Germinal center (tissue), 1 donor: ENCODE measurements at places on chromosomes 7 and 10.

DNA sequence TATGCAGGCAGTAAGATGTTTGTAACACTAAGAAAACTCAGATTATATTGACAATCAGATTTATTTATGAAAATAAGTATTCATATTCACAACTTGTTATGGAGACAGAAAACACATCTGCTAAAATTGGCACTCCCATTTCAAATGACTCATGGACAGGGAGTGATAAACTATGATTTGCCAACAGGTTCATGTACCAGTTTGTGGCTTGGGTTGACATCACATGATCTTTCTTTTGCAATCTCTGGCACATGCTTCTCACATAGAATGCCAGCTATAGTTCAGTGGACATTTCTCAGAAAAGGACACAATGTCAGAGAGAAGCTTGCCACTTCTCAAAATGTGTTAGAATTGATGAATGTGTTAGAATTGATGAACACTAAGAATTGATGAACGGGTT lies 663.2 kb upstream of the ANKRD30A start:
- no peak for DNase-seq

- DNase-seq: no peak
These were observed 139.0 kb upstream of the MKLN1 start for GRCh38 chr7:131188367-131189339.

- no peak for DNase-seq
These were observed 216.7 kb downstream of the FOXP2 start for GRCh38 chr7:114631249-114631822.

- DNase-seq: no peak
These were observed 95.3 kb downstream of the PIP4K2A start for GRCh38 chr10:22619101-22619500.

DNA sequence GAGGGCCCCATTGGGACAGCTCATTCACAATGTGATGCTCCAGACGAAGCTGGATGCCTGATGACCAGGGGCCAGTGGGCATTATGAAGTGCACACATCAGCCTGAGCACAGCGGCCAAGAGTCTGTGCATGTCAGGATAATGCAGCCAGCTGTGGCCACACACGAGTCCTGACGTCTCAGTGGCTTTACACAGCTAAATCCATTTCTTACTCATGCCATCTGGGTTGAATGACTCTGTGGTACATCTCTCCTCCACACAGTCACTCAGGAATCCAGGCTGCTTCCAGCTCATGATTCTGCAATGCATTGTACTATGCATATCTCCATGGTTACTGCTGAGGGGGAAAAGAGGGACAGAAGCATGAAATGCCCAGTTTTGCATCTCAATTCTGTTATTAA lies 123.6 kb downstream of the PRLHR start:
- no peak for DNase-seq

DNA sequence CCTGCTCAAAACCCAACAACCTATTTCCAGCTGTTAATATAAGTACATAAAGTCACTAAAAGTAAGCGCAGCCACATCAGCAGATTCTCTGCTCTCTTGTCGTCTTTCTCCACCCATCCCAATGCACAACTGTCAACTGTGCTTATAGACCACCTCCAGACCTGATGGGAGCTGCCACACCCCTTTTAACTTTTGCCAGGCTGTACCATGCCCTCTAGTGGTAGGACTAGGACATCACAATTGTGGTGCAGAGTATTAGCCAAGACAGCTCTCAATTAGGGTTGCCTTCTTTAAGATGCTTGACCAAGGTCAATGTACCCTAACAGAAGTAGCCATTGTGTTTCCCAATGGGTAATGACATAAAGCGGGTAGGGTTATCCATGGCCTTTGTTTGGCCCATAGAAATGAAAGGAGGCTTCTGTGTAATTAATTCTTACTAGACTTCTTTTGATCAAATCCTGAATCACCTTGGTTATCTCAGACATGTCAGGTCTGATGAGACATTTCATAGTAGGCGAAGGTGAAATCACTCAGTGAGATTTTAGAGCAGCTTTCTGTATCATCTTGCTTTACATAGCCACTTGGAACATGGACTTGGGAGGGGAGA lies 68.1 kb downstream of the SCRN1 start:
- peak; percentile 47 for DNase-seq

DNA sequence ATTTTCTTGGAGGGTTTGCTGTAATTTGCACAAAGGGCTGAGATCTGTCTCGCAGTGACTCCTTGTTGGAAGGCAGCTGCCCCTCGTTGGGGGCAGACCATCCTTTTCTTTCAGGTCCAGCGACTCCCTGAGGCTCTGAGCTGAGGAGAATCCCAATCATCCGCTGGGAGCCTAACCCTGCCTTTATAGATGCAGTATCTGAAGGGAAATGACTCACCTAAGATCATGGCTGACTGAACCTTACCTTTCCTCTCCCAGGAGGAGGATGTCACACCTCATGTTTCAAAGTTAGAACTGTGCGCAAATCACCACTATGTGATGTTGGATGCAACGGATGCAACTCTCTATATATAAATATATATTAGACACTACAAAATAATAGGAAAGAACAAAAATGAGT lies 36.4 kb upstream of the MXI1 start:
- no peak for DNase-seq
